ENCODE measurements at places on chromosomes 7 and 10.

GRCh38 chr10:92434385-92434784 lies 139.5 kb downstream of the IDE start:
- no peak for DNase-seq

- no peak for DNase-seq
Observed at GRCh38 chr10:70317272-70317942, 33.6 kb upstream of the NPFFR1 start.

DNA sequence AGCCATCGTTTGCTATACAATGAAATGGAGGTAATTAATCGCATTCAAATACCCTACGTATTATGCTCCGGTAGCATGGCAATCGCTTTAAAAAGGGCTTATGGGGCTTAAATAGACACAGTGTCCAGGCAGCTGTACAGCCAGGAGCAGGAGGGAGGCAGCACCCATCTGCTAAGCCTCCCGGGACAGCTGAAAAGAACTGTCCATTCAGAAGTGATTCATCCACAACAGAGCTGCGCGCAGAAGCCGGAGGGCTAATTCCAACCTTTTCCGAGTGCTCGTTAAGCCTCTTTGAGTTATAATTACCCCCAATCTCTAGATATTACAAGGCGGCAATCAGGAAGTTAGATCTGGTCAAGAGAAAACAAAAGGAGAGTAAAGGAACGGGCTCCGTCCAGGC lies 58.3 kb downstream of the DPYSL4 start:
- no peak for DNase-seq

GRCh38 chr7:143416565-143417149 lies 8.0 kb upstream of the EPHA1 start:
- DNase-seq, result peak; percentile 71

GRCh38 chr7:120856621-120857352 lies 1.2 kb downstream of the TSPAN12 start:
- no peak for DNase-seq

DNA sequence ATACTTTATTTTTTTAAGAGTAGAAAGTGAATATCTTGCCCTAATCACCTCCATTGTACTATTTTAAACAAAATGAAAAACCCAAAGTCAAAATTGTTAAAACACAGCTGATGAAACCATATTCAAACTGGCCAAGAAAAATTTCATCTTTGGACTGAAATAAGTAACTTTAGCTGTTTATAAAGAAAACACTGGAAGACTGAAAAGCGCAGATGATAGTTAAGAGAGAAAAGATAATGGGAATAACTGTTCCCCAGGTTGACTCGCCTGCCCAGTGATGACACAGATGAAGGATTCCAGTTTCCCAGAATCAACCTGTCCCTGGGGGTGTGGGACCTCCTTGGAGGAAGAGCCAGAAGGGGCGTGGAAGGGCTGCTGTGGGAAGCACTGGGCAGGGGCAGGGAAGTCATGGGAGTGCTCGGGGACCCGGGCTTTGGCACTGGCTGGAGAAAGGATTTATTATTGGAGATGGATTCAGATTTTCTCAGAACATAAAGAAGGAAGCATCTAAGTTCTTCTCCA lies 43.1 kb downstream of the DENND2A start:
- DNase-seq, result no peak

DNA sequence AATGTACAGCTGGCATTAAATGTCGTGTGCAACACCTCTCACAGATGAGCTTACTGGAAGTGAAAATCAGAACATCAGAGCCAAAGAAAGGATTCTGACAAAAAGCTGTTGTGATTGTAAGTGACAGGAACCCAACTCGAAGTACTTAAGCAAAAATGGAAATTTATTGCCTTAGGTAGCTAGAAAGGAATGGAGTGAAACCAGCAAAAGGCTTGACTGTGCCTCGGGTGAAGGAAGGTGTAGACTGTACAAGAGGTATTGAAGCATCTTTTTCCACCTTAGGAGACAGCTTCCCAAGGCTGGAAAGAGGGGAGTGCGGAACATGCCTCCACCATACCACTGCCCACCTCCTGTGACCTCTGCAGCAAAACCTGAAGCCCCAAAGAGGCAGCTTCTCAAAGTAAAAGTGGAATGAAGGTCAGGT lies 27.3 kb upstream of the ITGB1 start:
- no peak for DNase-seq

DNA sequence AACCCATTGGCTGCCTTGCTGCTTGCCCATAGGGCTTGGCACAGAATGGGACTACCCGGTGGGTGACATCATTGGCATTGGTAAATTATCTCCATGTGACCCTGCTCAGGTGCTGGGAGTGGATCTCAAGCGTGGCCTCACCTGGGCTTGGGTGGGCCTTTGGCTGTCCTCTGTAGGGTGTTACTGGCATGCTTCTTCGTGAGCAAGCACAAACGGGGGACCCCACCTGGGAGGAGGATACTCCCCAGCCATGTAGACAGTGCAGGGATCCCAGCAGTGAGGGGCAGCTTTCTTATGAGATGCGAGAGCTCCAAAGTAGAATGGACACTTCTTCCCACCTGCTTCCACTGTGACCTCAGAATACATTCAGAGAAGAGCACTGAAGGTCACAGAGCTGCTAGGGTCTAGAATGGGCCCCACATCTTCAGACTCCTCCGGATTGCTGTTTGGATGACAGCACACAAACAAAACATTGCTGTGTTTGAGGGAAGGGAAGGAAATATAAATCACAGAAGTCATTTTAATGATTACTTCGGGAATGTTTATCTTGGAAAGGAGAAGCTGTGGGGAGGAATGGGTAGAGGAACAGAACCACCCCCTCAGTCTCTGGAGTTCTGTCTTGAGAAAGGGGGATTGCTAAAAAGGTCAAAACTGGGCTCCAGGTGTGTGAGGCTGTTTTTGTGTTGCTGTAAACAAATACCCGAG lies 75.9 kb downstream of the SH2D4B start:
- no peak for DNase-seq

DNA sequence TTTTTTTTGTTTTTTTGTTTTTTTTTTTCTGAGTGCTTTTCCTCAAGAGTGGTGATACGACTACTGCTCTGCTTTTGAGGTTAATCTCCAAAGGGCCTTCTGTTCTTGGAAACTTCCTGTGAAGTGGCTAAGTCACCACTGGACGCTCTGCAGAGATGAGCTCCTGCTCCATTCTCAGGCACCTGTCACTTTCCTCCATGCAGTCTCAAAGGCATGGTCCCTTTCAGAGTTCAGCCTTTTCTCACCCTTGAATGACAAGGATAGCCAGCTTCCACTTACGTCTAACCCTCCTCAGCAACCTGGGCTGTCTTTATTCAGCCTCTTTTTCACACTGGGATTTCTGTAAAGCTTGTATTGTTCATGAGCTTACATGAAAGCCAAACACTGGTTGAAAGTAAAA lies 65.8 kb downstream of the BMPER start:
- DNase-seq, result no peak

Data from cardiac fibroblast (primary cell).